Left lobe of liver (tissue), 2 donors: ENCODE measurements at places on chromosomes 7 and 10. TPM values are rescaled to one million over a fixed set of nuclear protein-coding genes. Genes with fewer than 3 reads are reported as not detected.

GRCh38 chr7:30285536-30286284 is 1.3 kb downstream of the ZNRF2 start:
- DNase-seq = peak; percentile 55

DNA sequence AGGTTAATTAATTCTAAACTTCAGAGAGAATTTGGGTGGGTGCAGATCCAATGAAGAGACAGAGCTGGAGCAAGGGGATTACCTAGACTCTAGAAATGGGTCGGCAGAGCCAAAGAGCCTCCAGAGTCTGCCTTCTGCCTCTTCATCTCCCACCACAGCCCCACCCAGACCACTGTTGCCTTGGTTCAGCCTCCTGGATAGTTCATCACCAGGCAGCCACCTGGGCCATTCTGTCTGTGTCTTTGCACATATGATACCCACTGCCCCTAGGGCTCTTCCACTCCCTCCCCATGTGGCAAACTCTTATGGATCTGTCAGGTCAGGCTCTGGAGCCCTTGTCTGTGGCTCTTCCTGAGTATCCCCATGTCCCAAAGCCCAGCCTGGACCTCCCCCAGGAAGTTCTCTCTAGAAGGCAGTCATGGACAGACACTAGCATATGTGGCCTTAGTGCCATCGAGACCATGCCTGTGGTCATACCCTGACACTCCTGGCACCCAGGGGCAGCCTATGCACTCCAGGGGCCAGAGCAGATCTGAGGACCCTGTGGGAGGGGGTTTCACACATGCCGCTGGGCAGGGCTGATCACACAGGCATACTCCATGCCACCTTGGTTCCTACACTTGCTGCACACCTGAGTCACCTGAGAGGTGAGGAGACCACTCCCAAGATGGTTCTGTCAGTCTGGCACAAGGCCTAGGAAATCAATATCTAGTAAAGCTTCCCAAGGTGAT is 41.6 kb downstream of the FRMPD2 start:
- peak; percentile 28 for DNase-seq

- DNase-seq = peak; percentile 76
Observed at GRCh38 chr7:117157241-117158209, 165.3 kb downstream of the WNT2 start.

- DNase-seq = no peak
Observed at GRCh38 chr10:100739517-100740368, 5.6 kb upstream of the PAX2 start.

DNA sequence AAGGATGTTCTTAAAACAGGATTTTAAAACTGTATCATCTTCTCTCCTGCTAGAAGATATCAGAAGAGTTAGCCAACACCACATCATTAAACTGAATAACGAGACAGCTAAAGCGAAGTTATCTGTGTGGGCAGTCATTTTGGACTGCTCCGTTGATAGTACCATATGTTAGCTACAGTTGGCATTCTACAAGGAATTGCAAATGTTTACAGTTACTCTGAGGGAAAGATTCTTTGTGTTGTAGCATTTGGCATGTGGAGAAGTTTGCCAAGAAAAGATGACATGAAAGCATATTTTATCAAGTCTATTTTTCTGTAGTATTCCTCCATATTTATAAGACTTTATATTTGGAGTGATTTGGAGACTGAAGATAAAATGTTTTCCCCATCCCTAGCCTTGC is 464.4 kb upstream of the POM121L12 start:
- DNase-seq = no peak

- no peak for DNase-seq
Observed at GRCh38 chr10:27359792-27360355, 119.3 kb upstream of the ACBD5 start.

DNA sequence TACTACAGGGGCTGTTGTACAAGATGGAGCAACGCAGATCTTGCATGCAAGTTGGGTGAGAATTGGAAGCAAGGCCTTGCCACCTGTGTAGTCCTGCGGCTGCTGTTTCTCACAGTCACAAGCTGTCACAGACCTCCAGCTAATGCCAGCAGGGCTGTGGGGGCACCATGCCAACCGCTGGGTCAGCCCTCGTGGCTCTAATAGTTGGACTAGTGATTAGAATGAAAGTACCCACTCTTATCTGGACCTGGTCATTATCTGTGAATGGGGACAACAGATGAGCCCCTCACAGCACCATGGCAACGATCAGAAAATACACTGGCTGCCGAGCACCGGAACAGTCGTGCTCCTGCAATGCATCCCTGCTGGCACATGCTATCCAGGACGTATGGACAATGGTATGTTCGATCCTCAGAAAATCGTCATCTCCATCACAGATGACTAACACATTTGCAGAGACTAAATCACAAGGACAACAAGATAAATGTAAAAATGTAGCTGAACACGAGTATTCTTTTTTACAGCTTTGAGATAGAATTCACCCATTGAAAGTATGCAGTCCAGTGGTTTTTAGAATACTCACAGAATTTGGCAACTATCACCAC is 80.4 kb upstream of the CALN1 start:
- no peak for DNase-seq

GRCh38 chr7:50824882-50825281 is 42.2 kb upstream of the GRB10 start:
- DNase-seq = no peak

GRCh38 chr10:87757685-87758084 is 60.3 kb downstream of the ATAD1 start:
- DNase-seq = no peak

GRCh38 chr10:90745565-90745964 is 112.3 kb downstream of the HTR7 start:
- DNase-seq = no peak

DNA sequence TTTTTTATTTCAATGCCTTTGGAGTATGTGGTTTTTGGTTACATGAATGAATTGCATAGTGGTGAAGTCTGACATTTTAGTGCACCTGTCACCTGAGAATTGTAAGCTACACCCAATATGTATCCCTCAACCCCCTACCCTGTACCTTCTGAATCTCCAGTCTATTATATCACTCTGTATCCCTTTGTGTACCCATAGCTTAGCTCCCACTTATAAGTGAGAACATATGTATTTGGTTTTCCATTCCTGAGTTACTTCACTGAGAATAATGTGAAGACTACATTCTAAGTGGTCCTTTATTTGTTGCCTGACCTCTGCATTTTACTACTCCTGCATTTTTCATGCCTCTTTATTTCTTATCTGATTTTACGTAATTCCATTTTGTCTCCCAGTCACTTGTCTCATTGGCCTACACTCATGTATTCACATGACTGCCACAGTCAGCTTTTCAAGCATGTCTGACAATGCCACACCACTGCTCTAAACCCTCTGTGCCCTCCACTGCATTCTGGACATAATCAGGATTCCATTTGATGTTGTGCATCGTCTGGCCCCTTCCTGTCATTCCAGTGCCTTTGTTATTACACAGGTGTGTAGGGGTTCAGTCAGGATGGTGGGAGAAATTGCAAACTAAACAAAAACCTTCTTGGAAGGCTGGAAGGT is 1325.5 kb downstream of the XPNPEP1 start:
- no peak for DNase-seq

The KLLN gene
- 0.68 TPM for total RNA-seq

The H2BK1 gene
- total RNA-seq = not detected

The ATOH7 gene
- total RNA-seq = 1.2 TPM

The C7orf57 gene
- not detected for total RNA-seq

The HMX3 gene
- 0.20 TPM for total RNA-seq

The CRHR2 gene
- not detected for total RNA-seq
